ENCODE measurements at places on chromosomes 4 and X. TPM values are rescaled to one million over a fixed set of nuclear protein-coding genes. Genes with fewer than 3 reads are reported as not detected.
A peak's percentile ranks its signal among the peaks of the same experiment; 100 is the strongest.

DNA sequence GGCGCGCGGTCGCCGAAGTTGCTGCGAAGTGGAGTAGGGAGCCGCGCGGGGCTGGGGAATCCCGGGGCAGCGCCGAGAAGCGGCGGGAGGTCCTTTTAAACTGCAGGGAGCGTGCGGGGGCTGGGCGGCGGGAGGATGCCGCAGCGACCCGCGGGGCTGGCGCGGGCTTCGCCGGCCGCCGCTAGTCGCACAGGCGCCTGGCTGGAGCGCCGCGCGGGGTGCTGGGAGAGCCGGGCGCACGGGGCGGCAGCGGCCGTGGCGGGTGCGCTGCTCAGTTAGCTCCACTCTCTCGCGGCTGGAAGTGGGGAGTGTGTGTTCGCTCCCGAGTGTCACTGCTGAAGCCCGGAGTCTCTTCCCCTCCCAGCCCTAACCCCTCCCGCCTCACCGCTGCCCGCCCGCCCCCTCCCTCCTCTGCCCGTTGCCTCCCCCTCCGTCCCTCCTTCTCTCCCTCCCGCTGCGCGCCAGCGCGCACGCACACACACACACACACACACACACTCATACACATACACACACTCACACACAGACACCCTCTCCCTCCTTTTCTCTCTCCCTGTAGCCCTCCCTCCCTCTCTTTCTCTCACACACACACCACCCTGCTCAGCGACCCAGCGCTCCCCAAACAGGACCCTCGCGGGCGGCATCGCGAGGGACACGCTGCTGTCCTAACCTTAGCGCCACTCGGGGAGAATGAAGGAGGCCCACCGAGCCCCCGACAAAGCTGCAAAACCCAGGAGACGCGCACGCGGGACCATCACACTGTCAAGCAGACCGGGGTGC is at the start of gene NDNF:
Gene NDNF, minus strand, starts transcription at position 312 of the 780 bp plus-strand sequence. CDS start 26,698 bp downstream, outside the sequence.
- no peak for DNase-seq

DNA sequence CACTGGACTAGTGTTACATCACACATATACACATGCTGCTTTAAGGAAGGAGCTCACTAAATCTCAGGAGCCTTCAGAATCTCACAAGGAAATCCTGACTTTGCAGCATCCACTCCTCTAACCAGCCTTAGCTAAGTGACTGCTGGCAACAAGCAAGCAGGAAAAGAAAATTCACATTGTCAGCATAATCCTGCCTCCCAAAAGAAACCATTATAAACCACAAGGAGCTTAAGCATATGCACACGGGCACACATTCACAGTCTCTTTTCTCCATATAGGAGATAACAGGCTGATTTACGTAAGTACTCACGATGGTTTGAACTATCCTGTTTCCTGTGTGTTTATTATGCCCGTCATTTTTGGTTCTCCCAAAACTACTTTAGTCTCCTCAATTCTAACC is 136.3 kb downstream of the TMEM144 start:
- DNase-seq: no peak

DNA sequence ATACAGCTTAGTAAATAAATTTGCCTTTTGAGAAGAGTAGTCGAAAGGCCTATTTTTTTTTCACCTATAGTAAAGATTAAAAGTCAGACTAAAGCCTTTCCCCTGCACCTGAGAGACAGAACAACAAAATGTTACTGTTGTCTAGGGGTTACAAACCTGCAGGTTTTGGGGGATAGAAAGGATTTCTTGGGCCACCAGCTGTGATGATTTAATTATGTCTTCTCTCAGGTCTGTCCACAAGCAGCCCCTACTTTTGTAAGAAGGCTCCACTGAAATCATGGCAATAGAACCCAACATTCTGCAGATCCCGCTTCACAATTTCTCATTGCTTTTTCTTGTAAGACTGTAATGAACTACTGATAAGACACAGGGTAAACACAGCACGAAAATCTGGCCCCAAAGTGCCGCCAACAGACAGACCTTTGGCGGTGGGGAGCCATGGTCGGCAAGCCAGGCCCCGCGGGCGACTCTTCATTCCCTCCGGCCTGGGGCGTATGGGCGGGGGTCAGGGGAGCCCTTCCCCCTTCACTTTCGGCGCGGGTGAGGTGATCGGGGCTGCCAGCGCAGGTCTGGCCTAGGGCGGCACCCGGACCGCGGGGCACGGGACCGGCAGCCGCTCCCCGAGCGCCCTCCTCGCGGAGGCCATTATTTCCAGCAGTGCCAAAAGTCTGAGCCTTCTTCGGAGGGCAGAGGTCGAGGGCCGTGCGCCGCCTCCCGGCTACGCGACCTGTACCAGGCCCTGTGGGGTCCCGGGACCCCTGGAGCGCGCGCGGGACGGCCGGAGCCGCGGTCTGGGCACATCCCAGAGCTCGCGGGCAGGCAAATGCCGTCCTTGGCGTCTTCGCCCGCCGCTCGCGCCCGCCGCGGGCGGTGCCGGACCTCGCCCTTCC is 812 bp upstream of the KDM6A start:
- DNase-seq: peak; percentile 61

DNA sequence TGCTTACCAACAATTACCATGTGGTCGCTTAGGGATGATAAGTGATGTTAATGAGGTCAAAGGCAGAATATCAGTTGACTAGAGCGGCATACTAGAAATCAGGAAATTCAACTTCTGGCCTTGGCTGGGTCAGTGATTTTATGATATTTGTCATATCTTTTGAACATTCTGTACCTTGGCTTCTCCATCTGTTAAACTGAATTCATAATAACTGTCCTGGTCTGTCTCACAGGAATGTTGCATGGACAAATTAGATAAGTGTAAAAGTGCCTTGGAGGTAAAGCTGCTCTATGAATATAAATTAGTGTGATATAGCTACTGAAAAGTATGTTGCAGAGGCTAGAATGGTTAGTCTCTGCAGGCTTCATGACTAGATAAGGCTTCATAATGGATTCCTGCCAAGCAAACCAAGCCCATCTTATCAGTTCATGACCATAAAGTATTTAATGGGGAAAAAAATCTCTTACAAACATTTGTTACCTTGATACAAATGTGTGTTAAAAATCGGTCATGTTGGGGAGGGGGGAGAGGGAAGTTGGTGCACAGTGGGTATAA is 104.6 kb upstream of the BMPR1B start:
- no peak for DNase-seq

GRCh38 chr4:63983224-63983623 is 426.0 kb downstream of the TECRL start:
- DNase-seq: no peak

GRCh38 chr4:44791831-44792230 is 65.5 kb upstream of the GNPDA2 start:
- DNase-seq: no peak

GRCh38 chr4:171644430-171645057 is 168.7 kb upstream of the GALNTL6 start:
- DNase-seq: no peak

GRCh38 chr4:113674733-113675132 is 86.8 kb downstream of the CAMK2D start:
- DNase-seq: no peak

DNA sequence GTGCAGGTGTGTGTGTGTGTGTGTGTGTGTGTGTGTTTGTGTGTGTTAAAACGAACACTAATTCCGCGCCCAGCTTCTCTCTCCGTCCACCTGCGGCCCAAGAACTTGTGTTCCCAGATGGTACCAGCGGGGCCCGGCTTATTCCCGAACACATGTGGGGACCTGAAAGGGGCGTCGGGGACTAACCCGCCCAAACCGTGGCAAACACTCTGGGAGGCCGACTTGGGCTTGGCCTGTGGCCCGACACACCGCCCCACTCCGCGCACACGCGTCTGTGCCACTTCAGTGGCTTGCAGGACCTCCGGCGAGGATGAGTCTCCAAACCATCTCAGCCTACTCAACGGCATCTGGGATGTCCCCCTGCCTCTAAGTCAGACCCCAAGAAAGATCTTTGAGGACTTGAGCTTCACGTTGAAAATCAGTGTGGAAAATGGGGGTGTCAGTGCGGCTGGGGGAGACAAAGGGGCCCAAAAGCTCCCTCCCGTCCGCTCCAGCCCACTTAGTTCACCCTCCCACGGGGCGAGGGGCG is 790 bp upstream of the HHIP start:
- DNase-seq: no peak

GRCh38 chr4:154491341-154492271 is at the start of gene DCHS2:
Gene DCHS2 (minus strand): TSS chr4:154491799. CDS start chr4:154491355, 444 bp downstream.
- peak; percentile 82 for DNase-seq

GRCh38 chr4:25532591-25532990 is 123.1 kb upstream of the SLC34A2 start:
- DNase-seq: no peak

Gene ZNF732
- total RNA-seq: 0.29 TPM

All from stomach (tissue), 19 donors.